ENCODE measurements at places on chromosomes 7 and 10.

DNA sequence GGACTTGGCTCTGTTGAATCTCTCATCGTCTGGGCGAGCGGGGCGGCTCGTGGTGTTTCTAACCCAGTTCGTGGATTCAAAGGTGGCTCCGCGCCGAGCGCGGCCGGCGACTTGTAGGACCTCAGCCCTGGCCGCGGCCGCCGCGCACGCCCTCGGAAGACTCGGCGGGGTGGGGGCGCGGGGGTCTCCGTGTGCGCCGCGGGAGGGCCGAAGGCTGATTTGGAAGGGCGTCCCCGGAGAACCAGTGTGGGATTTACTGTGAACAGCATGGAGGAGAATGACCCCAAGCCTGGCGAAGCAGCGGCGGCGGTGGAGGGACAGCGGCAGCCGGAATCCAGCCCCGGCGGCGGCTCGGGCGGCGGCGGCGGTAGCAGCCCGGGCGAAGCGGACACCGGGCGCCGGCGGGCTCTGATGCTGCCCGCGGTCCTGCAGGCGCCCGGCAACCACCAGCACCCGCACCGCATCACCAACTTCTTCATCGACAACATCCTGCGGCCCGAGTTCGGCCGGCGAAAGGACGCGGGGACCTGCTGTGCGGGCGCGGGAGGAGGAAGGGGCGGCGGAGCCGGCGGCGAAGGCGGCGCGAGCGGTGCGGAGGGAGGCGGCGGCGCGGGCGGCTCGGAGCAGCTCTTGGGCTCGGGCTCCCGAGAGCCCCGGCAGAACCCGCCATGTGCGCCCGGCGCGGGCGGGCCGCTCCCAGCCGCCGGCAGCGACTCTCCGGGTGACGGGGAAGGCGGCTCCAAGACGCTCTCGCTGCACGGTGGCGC is at the start of gene EN2:
TSS of gene EN2 (plus strand) at position 19 of the 767 bp plus-strand sequence. CDS start at position 268, 249 bp downstream.
- no peak within 1 kb of the TSS for H3K4me3 ChIP-seq
- no peak within 1 kb of the TSS for H3K27ac ChIP-seq
- no peaks in the 10 kb centered on the region for H3K36me3 ChIP-seq
- DNase-seq = no peak
- peaks cover 68% of the 10 kb centered on the region for H3K27me3 ChIP-seq
- no peaks in the 10 kb centered on the region for H3K4me1 ChIP-seq

GRCh38 chr7:50404392-50404791 is 45.8 kb downstream of the FIGNL1 start:
- H3K27me3 ChIP-seq = peaks cover 30% of the 10 kb centered on the region
- no peak overlapping the region for H3K27ac ChIP-seq
- H3K4me1 ChIP-seq = no peaks in the 10 kb centered on the region
- DNase-seq = no peak
- H3K36me3 ChIP-seq = no peaks in the 10 kb centered on the region

- no peak overlapping the region for H3K4me3 ChIP-seq
- peaks cover 23% of the 10 kb centered on the region for H3K27me3 ChIP-seq
- no peak for DNase-seq
- peaks cover 25% of the 10 kb centered on the region for H3K4me1 ChIP-seq
Observed at GRCh38 chr10:80411681-80412220, 3.4 kb downstream of the PRXL2A start.

GRCh38 chr7:154592388-154592787 is 410.5 kb downstream of the PAXIP1 start:
- H3K36me3 ChIP-seq = no peaks in the 10 kb centered on the region
- H3K4me3 ChIP-seq = no peak overlapping the region
- no peak overlapping the region for H3K27ac ChIP-seq
- no peak for DNase-seq
- no peaks in the 10 kb centered on the region for H3K27me3 ChIP-seq

GRCh38 chr7:70706204-70706603 is 425.7 kb upstream of the GALNT17 start:
- peaks cover 1% of the 10 kb centered on the region for H3K27me3 ChIP-seq
- H3K4me3 ChIP-seq = no peak overlapping the region
- H3K4me1 ChIP-seq = no peaks in the 10 kb centered on the region
- no peak for DNase-seq
- no peaks in the 10 kb centered on the region for H3K36me3 ChIP-seq
- H3K27ac ChIP-seq = no peak overlapping the region

DNA sequence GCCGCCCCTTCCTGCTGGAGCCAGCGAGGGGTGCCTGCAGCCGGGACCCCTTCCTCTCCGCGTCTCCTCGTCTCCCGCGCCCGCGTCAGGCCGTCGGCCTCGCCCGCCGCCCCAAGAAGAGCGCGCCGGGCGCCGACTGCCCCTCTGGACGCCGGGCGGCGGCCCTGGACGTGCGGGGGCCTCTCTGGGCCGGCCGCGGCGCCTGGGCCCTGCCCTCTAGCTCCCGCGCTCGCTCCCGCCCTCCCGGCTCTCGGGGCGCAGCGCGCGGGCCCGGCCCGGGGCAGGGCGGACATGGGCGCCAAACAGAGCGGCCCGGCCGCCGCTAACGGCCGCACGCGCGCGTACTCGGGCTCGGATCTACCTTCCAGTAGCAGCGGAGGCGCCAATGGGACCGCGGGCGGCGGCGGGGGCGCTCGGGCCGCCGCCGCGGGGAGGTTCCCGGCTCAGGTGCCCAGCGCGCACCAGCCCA is 704 bp downstream of the ZNRF2 start:
- H3K27ac ChIP-seq = peak overlapping the region; percentile 33
- no peak for DNase-seq
- H3K4me3 ChIP-seq = peak overlapping the region; percentile 84
- H3K4me1 ChIP-seq = peaks cover 31% of the 10 kb centered on the region
- H3K36me3 ChIP-seq = peaks cover 9% of the 10 kb centered on the region
- no peaks in the 10 kb centered on the region for H3K27me3 ChIP-seq

- no peak overlapping the region for H3K27ac ChIP-seq
- no peaks in the 10 kb centered on the region for H3K27me3 ChIP-seq
- peaks cover 28% of the 10 kb centered on the region for H3K4me1 ChIP-seq
- no peaks in the 10 kb centered on the region for H3K36me3 ChIP-seq
- peak overlapping the region; percentile 4 for H3K4me3 ChIP-seq
Observed at GRCh38 chr10:58943256-58943890, 233.1 kb upstream of the PHYHIPL start.

DNA sequence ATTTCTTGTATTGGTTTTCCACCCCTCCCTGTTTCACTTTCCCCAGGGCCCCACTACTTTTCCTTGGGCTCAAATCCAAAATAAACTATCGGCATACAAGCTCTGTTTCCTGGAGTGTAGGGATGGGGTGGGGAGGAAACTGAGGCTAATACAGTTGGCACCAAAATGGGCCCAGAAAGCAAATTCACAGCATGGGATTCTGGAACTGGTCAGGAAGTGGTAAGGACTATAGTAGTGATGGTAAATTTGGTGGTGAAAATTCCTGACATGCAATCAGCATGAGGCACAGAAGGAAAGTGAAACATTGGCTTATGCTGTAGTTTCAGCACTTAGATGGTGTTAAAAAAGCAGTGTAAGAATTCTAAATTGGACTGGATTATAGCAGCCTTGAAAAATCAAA is 8.7 kb upstream of the SAMD9L start:
- peaks cover 46% of the 10 kb centered on the region for H3K4me1 ChIP-seq
- no peaks in the 10 kb centered on the region for H3K27me3 ChIP-seq
- H3K4me3 ChIP-seq = no peak overlapping the region
- peak overlapping the region; percentile 60 for H3K27ac ChIP-seq
- DNase-seq = no peak
- H3K36me3 ChIP-seq = no peaks in the 10 kb centered on the region

DNA sequence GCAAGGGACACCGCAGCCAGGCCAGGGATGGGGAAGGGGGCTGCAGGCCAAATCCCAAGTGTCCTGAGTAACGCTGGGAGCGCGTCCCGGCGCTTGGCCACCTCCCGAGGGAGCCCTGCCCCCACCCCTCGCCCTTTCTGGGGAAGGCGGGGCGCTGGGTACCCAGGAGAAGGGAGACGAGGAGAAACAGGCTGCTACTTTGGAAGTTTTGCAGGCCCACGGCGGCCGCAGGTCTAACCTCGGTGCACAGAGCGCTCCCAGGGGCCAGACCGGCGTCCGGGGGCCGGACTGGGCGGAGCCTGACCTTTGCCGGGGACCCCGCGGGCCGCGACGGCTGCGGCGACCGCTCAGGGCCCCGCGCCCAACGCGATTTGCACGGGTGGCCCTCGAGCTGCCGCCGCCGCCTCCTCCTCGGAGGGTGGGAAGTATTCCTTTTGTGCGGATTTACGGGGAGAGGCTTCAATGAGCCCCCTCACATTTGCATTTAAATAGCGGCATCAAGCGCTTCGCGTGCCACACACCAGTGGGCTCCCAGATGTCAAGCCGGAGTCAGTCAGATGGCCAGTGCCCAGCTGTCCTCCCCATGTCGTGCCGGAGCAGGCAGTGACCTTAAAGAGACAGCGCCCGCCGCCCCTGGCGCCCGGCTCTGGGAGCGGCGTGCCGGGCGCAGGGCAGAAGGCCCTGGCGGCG is 3.0 kb upstream of the EBF3 start:
- peaks cover 11% of the 10 kb centered on the region for H3K4me1 ChIP-seq
- H3K27me3 ChIP-seq = peaks cover 62% of the 10 kb centered on the region
- H3K27ac ChIP-seq = no peak overlapping the region
- H3K36me3 ChIP-seq = 0 out of 2 replicates have a peak, but pooled peaks cover 4% of the 10 kb centered on the region

GRCh38 chr10:3925184-3925583 is 140.2 kb upstream of the KLF6 start:
- peak overlapping the region; percentile 38 for H3K27ac ChIP-seq
- peaks cover 5% of the 10 kb centered on the region for H3K36me3 ChIP-seq
- H3K27me3 ChIP-seq = no peaks in the 10 kb centered on the region
- no peak for DNase-seq
- peaks cover 17% of the 10 kb centered on the region for H3K4me1 ChIP-seq

DNA sequence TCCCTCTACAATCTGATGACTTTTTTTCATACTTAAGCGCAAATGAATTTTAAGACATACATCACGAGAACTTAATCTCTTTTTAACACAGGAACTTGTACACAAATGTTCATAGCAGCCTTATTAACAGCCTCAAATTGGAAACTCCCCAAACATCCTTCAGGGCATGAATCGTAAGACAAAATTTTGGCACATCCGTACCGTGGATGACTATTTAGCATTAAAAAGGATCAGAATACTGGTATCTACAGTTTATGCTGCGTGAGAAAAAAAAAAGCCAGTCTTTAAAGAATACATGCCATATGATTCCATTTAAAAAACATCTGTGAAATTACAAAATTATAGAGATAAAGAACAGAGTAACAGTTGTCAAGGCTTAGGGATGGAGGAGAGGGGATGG is 46.8 kb downstream of the PDE1C start:
- no peaks in the 10 kb centered on the region for H3K27me3 ChIP-seq
- no peaks in the 10 kb centered on the region for H3K36me3 ChIP-seq
- no peaks in the 10 kb centered on the region for H3K4me1 ChIP-seq
- no peak overlapping the region for H3K27ac ChIP-seq

DNA sequence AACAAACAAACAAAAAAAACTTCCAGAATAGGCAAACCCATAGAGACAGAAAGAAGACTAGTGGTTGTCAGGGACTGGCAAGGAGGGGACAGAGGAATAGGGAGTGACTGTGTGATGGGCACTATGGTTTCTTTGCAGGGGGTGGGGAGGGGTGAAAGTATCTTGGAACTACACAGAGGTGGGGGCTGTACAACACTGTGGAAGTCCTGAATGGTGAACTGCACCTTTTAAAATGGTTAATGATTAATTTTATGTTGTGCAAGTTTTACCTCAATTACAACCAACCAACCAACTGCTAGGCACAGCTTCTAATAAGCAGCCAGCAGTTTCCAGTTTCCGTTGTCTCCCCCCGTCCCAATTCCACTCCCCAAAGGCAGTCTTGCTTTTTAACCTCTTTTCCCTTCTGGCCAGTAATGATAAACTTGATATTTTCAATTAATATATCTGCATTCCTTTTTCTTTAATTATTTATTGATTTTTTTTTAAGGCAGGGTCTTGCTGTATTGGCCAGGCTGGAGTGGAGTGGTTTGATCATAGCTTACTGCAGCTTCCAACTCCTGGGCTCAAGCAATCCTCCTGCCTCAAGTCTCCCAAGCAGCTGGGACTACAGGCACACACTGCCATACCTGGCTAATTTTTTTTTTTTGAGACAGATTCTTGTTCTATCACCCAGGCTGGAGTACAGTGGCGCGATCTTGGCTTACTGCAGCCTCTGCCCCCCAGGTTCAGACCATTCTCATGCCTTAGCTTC is 46.8 kb downstream of the HIP1 start:
- no peak overlapping the region for H3K4me3 ChIP-seq
- DNase-seq = no peak
- peaks cover 5% of the 10 kb centered on the region for H3K27me3 ChIP-seq
- no peak overlapping the region for H3K27ac ChIP-seq
- H3K4me1 ChIP-seq = peaks cover 10% of the 10 kb centered on the region

- peaks cover 2% of the 10 kb centered on the region for H3K27me3 ChIP-seq
- DNase-seq = no peak
- H3K27ac ChIP-seq = no peak overlapping the region
- no peak overlapping the region for H3K4me3 ChIP-seq
- H3K36me3 ChIP-seq = no peaks in the 10 kb centered on the region
Observed at GRCh38 chr7:94451187-94451586, 56.5 kb downstream of the COL1A2 start.

DNA sequence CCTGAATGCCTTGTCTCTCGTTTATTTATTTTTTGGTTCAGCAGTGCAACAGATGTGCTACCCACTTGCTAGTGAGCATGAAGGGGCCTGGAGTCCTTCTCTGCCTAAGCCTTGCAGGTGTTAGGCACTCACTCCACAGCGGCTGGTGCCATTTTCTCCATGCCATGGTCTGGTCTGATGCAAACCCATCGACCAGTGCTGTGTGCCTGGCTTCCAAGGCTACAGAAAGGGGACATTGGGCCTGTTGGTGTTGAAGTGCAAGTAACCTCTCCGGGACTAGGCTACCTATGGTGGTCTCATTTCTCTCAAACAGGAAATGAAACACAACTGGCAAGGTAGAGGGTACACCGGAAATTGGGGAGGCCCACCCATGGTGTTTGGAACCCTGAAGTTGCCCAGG is 198.1 kb downstream of the ADARB2 start:
- no peaks in the 10 kb centered on the region for H3K36me3 ChIP-seq
- no peaks in the 10 kb centered on the region for H3K27me3 ChIP-seq
- no peak for DNase-seq
- no peak overlapping the region for H3K4me3 ChIP-seq
- H3K27ac ChIP-seq = no peak overlapping the region

- no peak for DNase-seq
- H3K36me3 ChIP-seq = no peaks in the 10 kb centered on the region
- no peaks in the 10 kb centered on the region for H3K4me1 ChIP-seq
- no peak overlapping the region for H3K4me3 ChIP-seq
Observed at GRCh38 chr7:33596686-33597085, 308.7 kb upstream of the BMPER start.

GRCh38 chr10:69409968-69410367 is 6.8 kb downstream of the TACR2 start:
- no peak for DNase-seq
- H3K27ac ChIP-seq = no peak overlapping the region
- H3K36me3 ChIP-seq = peaks cover 5% of the 10 kb centered on the region
- H3K27me3 ChIP-seq = peaks cover 8% of the 10 kb centered on the region

GRCh38 chr7:149823631-149824199 is 14.5 kb upstream of the ZNF862 start:
- no peaks in the 10 kb centered on the region for H3K36me3 ChIP-seq
- H3K27ac ChIP-seq = no peak overlapping the region
- H3K4me1 ChIP-seq = no peaks in the 10 kb centered on the region
- H3K27me3 ChIP-seq = peaks cover 13% of the 10 kb centered on the region
- no peak overlapping the region for H3K4me3 ChIP-seq
